ENCODE measurements at places on chromosomes 5 and 9.
A peak's percentile ranks its signal among the peaks of the same experiment; 100 is the strongest.

GRCh38 chr5:141966963-141967333 lies 2.0 kb upstream of the RNF14 start:
- DNase-seq, result no peak
- peaks cover 14% of the 10 kb centered on the region for H3K4me1 ChIP-seq
- no peak overlapping the region for H3K4me3 ChIP-seq
- H3K27ac ChIP-seq, result no peak overlapping the region
- no peaks in the 10 kb centered on the region for H3K36me3 ChIP-seq
- no peaks in the 10 kb centered on the region for H3K27me3 ChIP-seq

DNA sequence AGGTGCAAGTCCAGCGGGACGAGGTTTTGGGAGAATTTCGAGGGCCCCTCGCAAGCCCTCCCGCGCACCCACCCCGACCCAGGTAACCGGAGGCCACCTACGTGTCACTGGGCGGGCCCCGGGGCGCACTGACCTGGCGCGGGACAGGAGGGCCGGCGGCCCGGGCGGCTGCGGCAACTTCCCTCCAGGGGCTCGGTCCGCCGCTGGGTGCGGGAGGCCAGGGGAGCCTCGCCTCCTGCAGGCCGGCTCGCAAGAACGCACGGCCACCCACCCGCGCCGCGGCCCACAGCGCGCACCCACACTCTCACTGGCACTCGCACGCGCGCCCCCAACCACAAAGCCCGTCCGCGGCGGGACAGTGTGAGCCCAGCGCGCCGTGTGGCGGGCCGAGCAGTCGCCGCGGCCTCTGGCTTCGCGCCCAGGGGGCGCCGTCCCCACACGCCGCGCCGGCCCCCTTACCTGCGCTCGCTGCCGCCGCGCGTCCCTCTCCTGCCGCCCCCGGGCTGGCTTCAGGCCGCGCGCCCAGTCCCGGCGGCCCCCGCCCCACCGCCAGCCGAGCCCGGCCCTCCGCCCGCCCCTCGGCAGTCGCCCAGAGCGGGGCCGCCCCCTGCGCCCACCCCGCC lies 451 bp downstream of the LPAR1 start:
- H3K4me3 ChIP-seq, result peak overlapping the region; percentile 73
- peak; percentile 19 for DNase-seq
- H3K27me3 ChIP-seq, result peaks cover 22% of the 10 kb centered on the region
- H3K27ac ChIP-seq, result peak overlapping the region; percentile 76
- peaks cover 31% of the 10 kb centered on the region for H3K4me1 ChIP-seq

DNA sequence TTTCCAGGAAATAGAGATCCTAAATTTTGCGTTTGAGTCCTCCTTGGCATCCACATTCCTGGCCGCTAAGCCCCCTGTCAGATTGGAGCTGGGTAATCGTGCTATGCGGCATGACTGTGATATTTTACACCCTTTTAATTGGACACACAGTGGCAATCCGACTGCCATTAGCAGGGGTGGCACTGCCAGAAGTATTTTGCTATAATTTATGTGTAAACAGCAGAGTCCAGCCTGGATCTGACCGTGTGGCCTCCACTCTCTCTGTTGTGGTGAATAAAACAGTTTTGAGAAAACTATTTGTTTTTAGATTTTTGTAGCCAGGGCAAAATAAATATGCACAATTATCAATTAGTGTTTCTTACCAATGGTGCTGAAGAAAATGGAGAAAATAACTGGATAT lies 281.0 kb upstream of the IRX2 start:
- no peaks in the 10 kb centered on the region for H3K4me1 ChIP-seq
- no peak for DNase-seq
- no peak overlapping the region for H3K4me3 ChIP-seq
- H3K36me3 ChIP-seq, result no peaks in the 10 kb centered on the region
- no peaks in the 10 kb centered on the region for H3K27me3 ChIP-seq
- H3K27ac ChIP-seq, result no peak overlapping the region

DNA sequence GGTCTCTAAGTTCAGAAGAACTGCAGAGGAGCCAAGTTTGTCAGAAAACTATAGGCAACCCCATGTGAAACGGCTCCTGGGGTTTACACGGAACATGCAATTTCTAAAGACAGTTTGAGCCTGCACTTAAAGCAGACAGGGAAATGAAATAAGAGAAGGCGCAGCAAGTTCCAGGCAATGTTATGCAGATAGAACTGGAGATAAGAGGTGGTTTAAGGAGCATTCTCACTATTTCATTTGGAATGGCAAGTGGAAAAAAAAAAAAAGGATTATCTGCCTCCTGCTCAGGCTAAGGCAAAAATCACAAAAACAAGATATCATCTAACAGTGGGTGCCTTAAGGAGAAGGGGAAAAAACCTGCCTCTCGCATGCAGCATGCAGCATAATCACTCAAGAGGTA lies 2252.4 kb downstream of the MAT2B start:
- DNase-seq, result no peak
- H3K4me1 ChIP-seq, result no peaks in the 10 kb centered on the region
- no peaks in the 10 kb centered on the region for H3K36me3 ChIP-seq
- H3K27ac ChIP-seq, result no peak overlapping the region
- H3K27me3 ChIP-seq, result no peaks in the 10 kb centered on the region
- H3K4me3 ChIP-seq, result no peak overlapping the region

DNA sequence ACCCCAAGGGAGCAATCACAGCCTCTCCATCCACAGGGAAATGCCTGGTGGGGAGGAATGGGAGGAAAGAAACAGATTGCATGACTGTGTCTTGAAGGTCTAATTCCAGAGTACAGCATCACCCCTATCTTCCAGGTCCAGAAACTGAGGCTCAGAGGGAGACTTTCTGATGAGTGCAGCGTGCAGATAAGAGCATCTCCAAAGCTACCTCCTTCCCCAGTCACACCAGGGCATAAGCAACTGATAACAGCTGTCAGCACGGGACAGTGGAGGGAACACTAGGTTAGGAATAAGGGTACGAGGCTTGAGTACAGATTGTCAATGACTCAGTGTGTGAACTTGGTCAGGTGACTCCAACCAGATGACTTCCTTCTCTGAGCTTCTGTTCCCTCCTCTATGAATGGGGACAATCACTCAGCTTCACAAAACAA lies 126.9 kb downstream of the KCNIP1 start:
- no peaks in the 10 kb centered on the region for H3K36me3 ChIP-seq
- H3K27me3 ChIP-seq, result no peaks in the 10 kb centered on the region
- H3K4me1 ChIP-seq, result peaks cover 35% of the 10 kb centered on the region
- H3K4me3 ChIP-seq, result no peak overlapping the region
- H3K27ac ChIP-seq, result no peak overlapping the region

- H3K4me1 ChIP-seq, result no peaks in the 10 kb centered on the region
- no peak overlapping the region for H3K27ac ChIP-seq
- no peak for DNase-seq
- H3K27me3 ChIP-seq, result no peaks in the 10 kb centered on the region
These were observed 1682.4 kb downstream of the MAT2B start for GRCh38 chr5:165187815-165188214.

DNA sequence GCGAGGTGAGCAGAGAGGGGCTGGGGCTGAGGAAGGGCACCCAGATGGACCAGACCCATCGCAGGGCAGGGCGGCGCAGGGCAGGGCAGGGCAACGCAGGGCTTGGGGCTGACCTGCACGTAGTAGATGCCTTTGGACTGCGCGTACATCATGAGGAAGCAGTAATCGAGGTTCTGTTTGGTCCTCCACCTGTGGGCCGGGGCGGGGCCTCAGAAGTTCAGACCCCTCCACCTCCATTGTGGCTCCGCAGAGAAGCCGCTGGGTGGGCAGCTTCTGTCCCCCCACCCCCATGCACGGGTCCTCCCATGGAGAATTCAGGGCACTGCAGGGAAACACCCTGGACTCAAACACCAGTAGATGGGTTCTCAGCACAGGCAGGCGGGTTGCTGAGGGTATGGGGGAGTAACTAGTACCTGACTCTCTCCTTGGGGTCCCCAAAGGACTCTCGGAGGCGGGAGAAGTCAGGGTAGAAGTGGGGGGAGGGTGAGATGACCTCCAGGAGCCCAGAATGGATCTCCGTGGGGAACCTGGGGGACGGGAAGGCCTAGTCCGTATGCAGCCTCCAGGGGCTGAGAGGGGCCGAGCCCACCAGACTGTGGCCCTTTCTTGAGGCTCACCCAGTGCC lies 6.4 kb downstream of the LTC4S start:
- no peaks in the 10 kb centered on the region for H3K27me3 ChIP-seq
- H3K4me3 ChIP-seq, result no peak overlapping the region
- no peak overlapping the region for H3K27ac ChIP-seq
- DNase-seq, result peak; percentile 53
- H3K4me1 ChIP-seq, result peaks cover 51% of the 10 kb centered on the region

GRCh38 chr5:179986328-179986727 lies 78.6 kb upstream of the TBC1D9B start:
- no peak overlapping the region for H3K4me3 ChIP-seq
- H3K4me1 ChIP-seq, result no peaks in the 10 kb centered on the region
- H3K36me3 ChIP-seq, result no peaks in the 10 kb centered on the region
- H3K27ac ChIP-seq, result no peak overlapping the region
- no peaks in the 10 kb centered on the region for H3K27me3 ChIP-seq

GRCh38 chr5:134131578-134132350 lies 17.3 kb downstream of the TCF7 start:
- H3K27me3 ChIP-seq, result no peaks in the 10 kb centered on the region
- no peak for DNase-seq
- peaks cover 32% of the 10 kb centered on the region for H3K4me1 ChIP-seq
- peaks cover 47% of the 10 kb centered on the region for H3K36me3 ChIP-seq
- H3K27ac ChIP-seq, result no peak overlapping the region

DNA sequence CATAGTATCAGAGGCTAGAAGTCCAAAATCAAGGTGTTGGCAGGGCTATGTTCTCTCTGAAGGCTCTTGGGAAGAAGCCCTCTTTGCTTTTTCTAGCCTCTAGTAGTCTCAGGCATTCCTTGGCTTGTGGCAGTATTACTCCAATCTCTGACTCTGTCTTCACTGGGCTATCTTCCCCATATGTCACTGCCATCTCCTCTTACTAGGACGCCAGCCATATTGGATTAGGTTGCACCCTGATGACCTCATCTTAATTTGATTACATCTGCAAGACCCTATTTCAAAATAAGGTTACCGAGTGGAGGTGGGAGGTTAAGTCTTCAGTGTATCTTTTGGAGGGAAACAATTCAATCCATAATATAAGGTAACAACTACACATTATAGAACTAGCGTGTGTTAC lies 21.3 kb upstream of the EBF1 start:
- H3K36me3 ChIP-seq, result no peaks in the 10 kb centered on the region
- no peaks in the 10 kb centered on the region for H3K27me3 ChIP-seq
- no peak for DNase-seq
- H3K4me1 ChIP-seq, result peaks cover 7% of the 10 kb centered on the region

All from heart left ventricle (tissue), 16 donors.